Smooth muscle cell of bladder (primary cell): ENCODE measurements at places on chromosomes 5 and 9. TPM values are rescaled to one million over a fixed set of nuclear protein-coding genes. Genes with fewer than 3 reads are reported as not detected.

DPM2 gene
- total RNA-seq, result 10.1 and 10.2 TPM in 2 replicates

F12 gene
- total RNA-seq, result 0.18 and 0.28 TPM in 2 replicates

NUTM2F gene
- not detected in 2 replicates for total RNA-seq

POU5F2 gene
- total RNA-seq, result 0.55 and 0.57 TPM in 2 replicates

RELL2 gene
- 2.1 and 2.8 TPM in 2 replicates for total RNA-seq

CARTPT gene
- total RNA-seq, result not detected in 2 replicates

C5orf52 gene
- not detected in 2 replicates for total RNA-seq

PFN3 gene
- not detected in 2 replicates for total RNA-seq
